Stimulated activated CD8-positive, alpha-beta memory T cell treated with anti-CD3 and anti-CD28 coated beads, Interleukin-4, amount 100 ng/mL, for 24 hours (primary cell): ENCODE measurements at places on chromosomes 4 and X.

DNA sequence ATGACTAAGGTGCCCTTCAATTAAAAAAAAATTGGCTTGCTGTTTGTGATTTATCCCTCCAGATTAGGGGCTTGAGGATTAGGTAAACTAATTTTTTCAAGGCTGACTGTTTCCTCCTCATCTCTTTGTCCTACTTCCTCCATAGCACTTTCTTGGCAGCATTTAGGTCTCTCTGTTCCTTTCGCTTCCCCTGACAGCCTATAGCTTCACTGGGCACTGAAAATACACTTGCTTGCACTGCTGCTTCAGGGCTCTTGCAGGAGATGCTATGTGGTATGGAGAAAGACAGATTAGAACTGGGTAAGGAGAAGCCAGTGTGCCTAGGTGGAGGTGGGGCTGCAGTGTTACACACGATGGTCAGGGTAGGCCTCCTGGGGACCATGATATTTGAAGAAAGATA, 112.3 kb upstream of the SFRP2 start:
- no peak for DNase-seq

DNA sequence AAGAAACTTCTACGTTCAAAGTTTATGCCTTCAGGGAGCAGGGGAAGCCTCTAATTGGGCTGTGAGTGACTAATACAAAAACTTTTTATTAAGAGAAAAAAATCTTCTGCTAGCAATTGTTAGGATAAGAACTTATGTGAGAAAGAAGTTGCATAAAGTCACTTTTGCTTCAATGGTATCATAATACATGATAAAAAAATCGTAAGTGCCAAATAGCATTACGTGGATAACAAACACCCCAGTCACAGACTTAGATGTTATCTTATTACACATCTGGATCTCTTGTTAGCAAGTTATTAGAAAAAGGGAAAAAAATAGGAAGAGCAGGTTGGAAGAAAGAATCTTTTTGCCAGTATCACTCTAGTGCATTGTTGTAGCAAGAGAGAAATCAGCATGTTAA, 4.2 kb upstream of the NDST4 start:
- no peak for DNase-seq

DNA sequence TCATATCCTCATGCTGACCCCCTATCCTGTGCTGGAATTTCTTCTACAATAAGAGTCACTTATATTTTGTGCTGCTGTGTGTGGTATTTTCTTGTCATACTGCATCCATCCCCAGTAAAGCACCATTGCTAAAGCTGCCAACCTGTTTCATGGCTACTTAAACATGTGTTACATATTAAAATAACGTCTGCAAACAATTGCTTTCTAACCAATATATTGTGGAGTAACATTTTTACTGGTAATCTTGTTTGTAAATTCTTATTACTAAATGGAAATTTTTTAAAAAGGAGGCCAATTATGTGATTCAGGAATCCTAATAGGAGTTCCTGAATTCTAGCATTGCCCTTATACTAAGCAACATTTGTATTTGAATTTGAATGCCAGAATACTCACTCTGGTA, 160.3 kb upstream of the VEGFC start:
- no peak for DNase-seq

GRCh38 chrX:111308039-111308438, 37.8 kb upstream of the CAPN6 start:
- DNase-seq, result no peak

DNA sequence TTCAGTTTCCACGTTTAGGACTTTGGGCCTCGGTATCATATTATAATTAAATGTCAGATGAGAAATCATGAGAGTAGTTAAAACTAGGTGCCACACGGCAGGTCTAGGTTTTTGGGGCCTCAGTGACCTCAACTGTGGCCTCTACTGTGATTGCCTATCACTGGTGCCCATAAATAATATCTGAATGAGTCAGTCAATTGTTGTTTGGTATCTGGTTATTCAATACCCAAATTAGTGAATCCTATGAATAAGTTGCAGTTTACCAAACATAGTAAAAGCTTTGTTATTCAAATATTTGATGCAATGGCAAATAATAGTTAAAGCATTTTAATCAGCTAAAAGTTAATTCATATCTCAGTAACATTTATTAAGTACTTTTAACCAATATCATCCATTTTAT, 188.8 kb downstream of the PPP3CA start:
- DNase-seq, result no peak

DNA sequence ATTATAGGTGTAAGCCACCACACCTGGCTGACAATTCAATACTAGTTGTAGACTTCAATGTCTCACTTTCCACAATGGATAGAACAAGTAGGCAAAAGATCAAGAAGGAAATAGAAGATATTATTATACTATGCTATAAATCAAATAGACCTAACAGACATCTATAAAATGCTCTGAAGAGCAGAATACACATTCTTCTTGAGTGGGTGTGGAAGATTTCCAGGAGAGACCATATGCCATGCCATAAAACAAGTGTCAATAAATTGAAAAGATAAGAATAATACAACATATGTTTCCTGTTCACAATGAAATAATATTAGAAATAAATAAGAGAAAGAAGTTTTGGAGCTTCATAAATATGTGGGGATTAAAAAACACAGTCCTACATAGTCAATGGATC, 179.3 kb upstream of the AMOT start:
- DNase-seq, result no peak

DNA sequence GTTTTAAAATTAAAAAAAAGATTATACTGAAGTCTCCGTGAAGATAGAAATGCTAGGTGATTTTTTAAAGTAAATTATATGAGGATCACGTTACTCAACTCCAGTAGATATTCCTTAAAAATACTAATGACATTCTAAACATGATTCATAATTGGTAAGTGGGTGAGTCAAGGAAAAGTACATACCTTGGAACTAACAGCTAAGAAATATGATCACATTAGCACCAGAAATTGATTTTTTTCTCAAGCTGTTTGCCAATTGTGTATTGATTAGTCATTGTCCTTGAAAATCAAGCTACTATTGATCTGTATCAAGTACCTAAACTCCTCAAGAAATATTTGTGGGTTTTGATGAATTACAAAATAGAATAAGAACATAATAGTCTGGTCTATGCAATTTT, 362.6 kb upstream of the PPP1R2C start:
- DNase-seq, result no peak

- no peak for DNase-seq
Observed at GRCh38 chrX:121823406-121823805, 776.0 kb downstream of the GLUD2 start.

DNA sequence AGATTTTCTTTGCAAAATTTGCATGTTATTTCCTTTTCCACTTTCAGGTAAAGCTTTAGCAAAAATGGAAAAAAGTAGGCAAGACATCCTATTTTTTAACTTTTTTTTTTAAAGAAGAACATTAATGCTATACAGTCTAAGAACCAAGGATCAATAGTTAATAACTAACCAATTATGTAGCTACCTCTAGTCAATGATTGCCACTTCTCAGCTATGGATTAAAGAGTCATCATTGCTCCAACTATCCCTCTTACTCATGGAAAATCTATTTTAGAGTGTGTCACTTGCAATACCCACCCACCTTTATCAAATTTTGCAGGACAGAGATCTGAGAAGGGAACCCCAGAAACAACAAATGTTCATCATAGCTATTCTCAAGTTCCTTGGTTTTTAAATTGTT, 223.1 kb downstream of the ANK2 start:
- DNase-seq, result no peak

GRCh38 chrX:15843960-15844359, 10.7 kb downstream of the AP1S2 start:
- DNase-seq, result no peak

- no peak for DNase-seq
Observed at GRCh38 chr4:2045518-2045951, 13.6 kb upstream of the NAT8L start.

DNA sequence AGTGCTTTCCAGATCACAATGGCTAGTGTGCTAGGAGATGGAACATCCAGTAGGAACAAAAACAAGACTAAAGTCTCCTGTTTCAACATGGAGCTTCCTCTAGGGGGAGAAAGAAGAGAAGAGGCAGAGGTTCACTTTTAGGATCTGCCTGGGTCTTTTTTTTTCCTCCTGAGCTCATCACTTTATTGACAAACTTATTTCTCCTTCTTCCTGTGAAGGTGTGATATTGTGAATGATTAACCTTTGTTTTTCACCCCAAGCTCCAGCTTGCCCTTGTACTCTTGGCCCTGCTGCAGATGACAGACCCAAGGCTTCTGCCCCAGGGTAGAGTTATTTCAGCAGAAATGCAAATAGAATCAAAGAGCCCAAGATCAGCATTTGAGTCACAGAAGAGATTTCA, 13.5 kb downstream of the PAGE4 start:
- no peak for DNase-seq

DNA sequence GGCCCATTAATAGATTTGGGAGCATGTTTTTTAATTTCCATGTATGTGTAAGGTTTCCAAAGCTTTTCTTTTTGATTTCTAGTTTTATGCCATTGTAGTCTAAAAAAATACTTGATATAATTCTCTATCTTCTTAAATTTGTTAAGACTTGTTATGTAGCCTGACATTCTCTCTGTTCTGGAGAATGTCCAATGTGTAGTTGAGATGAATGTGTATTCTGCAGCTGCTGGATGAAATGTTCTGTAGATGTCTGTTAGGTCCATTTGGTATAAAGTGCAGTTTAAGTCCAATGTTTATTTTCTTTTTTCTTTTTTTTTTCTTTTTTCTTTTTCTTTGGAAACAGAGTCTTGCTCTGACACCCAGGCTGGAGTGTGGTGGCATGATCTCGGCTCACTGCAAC, 378.5 kb upstream of the MAD2L1 start:
- DNase-seq, result no peak

DNA sequence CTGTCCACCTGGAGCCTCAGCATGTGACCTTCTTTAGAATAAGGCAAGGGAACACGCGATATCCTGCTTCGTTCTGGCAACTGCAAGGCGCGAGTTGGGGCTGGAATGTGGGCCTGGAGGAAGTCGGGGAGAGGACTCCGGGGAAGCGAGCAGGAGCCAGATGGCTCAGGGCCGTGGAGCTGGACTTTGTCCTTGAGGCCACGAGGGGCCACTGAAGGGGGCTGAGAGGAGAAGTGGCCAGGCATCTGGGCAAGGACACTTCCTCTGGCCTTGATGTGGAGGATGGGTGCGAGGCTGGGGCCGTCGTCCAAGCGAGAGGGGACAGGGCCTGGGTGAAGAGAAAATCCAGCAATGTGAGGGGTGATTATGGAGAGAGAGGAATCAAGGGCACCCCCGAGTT, 12.2 kb upstream of the DUSP9 start:
- DNase-seq, result no peak

DNA sequence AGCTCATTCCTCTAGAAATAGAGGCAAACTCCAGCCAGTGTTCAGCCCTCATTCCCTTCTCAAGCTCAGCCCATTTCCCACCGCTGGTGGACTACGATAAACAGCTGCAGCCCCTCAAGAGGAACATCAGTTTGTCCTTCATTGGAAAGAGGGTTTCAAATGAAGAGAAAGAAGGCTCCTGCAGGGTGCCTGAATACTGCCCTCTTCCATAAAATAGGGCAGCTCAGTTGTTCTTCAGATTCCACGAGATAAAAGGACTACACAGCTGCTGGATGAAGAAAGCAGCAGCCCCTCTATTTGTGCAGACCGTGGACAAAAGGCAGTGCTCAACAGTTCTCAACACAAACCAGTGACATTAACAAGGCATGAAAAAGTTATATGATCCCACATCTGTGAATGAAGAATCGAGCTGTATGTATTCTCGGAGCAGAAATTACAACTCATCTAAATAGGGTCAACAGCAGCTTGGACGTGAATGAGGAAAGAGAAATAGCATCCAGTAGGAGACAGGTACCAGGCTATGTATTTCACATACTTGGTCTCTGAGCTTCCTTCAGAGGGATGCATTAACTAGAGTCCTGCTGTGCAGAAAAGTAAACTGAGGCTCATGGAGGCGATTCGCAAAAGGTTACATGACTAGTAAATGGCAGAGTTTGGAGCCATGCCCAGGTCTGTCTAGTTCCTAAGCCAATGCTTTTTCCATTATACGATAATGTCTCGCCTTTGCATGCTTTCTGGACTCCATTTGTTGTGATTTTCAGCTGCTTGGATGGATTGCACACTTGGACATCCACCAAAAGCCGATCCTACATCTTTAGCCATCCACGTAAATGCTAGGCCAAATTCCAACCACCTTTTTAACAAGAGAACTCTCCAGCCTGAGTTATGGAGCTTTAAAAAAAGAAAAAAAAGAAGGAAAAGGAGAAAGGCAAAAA, 301.2 kb upstream of the PPARGC1A start:
- no peak for DNase-seq

DNA sequence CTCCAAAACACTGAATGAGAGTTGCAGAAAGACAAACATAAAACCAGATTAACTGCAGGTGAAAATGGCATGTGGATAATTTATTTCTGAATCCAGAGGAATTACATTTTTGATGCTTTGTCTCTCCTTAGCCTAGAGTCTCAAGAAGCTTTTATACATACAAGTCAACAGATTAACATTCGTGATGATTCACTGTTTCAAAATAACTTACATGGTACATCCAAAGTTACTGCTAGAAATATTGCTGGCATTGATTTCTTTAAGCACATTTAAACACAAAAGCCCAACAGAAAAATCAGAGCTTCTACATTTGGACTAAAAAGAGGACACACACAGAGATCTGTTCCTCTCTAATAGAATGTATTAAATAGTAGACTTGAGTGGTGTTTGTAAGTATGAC, 105.6 kb downstream of the AMELX start:
- DNase-seq, result no peak

DNA sequence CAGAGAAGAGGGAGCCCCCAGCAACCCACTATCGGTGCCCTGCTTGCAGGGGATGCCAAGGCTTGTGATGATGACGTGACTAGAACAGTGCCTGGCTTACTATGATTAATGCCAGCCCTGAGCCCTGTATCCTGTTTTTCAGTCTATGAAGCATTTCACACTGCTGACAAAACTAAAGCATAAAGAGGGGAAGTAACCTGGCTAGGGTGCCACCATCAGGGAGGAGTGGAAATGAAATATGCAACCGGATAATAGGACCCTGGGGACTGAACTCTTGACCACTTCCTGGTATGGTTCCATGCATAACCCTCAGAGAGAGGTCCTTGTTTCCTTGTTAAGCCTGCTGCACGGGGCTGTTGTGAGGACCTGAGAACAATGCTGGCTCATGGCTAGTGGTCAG, 50.3 kb downstream of the MED28 start:
- DNase-seq, result no peak

DNA sequence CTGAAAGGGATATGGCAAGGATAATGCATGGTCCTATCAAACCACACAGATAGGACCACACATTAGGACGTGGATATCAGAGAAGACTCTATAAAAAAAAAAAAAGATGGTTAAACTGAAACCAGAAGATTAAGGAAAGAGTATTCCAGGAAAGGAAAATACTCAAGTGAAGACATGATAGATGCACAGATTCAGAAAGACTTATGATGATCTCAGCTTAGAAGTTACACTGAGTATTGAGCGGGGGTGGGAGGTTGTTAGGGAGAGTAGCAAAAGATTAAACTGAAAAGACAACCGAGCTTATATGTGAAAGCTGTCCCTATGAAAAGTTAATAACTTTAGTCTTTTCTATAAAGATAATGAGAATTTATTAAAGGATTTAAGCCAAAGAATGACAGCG, 211.0 kb upstream of the EMCN start:
- DNase-seq, result no peak

- DNase-seq, result no peak
Observed at GRCh38 chr4:122583906-122584305, 37.0 kb downstream of the IL21 start.

GRCh38 chr4:74056114-74056857, 17.8 kb upstream of the CXCL3 start:
- DNase-seq, result no peak

- no peak for DNase-seq
Observed at GRCh38 chr4:48095441-48095840, 38.6 kb downstream of the TXK start.

- DNase-seq, result no peak
Observed at GRCh38 chrX:100625985-100626491, 10.6 kb downstream of the TSPAN6 start.

- no peak for DNase-seq
Observed at GRCh38 chr4:155234206-155234605, 25.8 kb downstream of the NPY2R start.
